ENCODE measurements at places on chromosomes 2 and 18.

GRCh38 chr18:12844391-12844790 is 39.6 kb downstream of the PTPN2 start:
- DNase-seq = no peak

DNA sequence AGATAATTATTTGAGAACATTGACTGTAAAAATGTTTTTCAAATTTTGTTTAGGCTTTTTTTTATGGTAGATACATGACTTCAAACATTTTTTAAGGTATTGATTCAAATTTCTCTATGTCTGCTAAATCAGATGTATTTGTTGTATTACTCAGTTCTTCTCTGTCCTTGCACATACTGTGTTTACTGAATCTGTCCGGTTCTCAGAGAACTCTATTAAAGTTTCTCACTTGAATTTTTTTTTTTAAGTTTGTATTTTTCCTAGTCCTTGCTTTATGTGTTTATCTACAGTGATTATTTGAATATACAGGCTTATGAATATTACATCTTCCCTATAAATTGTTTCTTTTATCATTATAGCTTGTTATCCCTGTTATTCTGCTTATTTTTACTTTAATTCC is 5.3 kb downstream of the SEPTIN2 start:
- DNase-seq = no peak

GRCh38 chr18:26941584-26941983 is 76.1 kb upstream of the AQP4 start:
- DNase-seq = no peak

- peak; percentile 50 for DNase-seq
Measured at GRCh38 chr2:24984912-24985311, 13.2 kb upstream of the DNAJC27 start.

GRCh38 chr2:237201461-237202287 is 116.0 kb downstream of the COPS8 start:
- no peak for DNase-seq

DNA sequence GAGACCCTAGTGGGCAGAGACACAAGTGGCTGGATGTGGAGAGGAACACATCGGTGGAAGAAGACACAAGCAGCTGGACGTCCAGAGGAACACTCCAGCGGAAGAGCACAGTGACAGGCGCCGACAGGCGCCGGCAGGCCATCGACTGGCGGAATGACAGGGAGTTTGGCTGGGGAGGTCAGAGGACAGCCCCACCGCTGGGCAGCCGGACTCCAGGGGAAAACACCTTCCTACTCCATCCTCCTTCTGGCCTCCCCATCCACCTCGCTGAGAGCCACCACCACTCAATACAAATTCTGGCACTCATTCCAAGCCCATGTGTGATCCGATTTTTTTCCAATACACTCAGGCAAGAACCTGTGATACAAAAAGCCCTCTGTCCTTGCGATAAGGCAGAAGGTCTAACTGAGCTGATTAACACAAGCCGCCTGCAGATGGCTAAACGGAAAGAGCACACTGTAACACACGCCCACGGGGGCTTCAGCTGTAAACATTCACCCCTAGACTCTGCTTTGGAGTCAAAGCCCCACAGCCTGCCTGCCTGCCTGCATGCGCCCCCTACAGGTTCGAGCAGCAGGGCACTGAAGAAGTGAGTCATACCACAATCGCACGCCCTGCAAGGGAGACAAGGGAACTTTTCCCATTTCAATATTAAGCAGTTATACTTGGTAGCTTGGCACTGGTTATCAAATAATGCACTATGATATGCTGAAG is 50.2 kb upstream of the LRP1B start:
- DNase-seq = no peak
